ENCODE measurements at places on chromosomes 7 and 10. TPM values are rescaled to one million over a fixed set of nuclear protein-coding genes. Genes with fewer than 3 reads are reported as not detected.

AHCYL2 gene
- total RNA-seq = 13.1 TPM

GIMAP5 gene
- total RNA-seq = 271 TPM

PANK1 gene
- 1.8 TPM for total RNA-seq

AUTS2 gene
- 66.2 TPM for total RNA-seq

SPAG6 gene
- total RNA-seq = 0.23 TPM

GATA3 gene
- total RNA-seq = 52.4 TPM

GRID2IP gene
- total RNA-seq = 1.5 TPM

MCM10 gene
- 0.65 TPM for total RNA-seq

VSIR gene
- 81.4 TPM for total RNA-seq

GJC3 gene
- total RNA-seq = 0.54 TPM

Measured in T-cell (primary cell).